Cardiac septum (tissue), 1 donor: ENCODE measurements at places on chromosomes 5 and 9.

GRCh38 chr9:34025062-34025461, 23.6 kb downstream of the UBAP2 start:
- DNase-seq: no peak

DNA sequence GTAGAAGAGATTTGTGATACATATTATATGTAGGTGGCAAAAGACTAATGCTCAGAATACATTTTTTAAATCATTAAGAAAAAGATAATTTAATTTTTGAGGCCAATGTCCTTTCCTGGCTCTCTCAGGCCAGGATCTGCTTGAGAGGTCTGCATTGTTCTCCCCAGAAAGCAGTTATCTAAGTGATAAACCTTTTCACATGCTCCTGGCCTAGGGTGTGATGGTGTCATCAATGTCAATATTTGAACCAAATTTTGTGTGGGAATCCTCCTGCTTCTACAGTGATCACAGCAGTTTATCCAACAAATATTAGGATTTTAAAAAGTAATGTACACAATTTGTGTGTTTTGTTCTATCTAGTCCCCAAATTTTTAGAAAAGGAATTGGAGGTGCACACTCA, 166.6 kb downstream of the DIRAS2 start:
- no peak for DNase-seq

DNA sequence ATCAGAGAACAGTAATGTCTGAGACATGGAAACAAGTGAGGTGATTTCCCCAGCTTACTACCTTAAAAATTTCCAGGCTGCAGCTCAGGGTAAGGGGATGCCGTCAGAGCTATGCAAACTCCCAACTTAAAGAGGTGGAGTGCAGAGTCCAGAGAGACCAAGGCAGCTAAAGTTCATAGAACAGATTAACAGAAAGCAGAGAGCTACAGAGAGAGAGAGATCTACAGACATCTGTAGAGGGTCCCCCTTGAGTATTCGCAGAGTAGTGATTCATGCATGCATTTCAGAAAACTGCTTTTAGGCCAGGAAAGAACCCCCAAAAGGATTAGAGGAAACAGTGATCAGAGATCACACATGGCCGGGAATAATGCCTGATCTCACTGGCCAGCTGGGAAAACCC, 306.2 kb upstream of the PUM3 start:
- DNase-seq: no peak

DNA sequence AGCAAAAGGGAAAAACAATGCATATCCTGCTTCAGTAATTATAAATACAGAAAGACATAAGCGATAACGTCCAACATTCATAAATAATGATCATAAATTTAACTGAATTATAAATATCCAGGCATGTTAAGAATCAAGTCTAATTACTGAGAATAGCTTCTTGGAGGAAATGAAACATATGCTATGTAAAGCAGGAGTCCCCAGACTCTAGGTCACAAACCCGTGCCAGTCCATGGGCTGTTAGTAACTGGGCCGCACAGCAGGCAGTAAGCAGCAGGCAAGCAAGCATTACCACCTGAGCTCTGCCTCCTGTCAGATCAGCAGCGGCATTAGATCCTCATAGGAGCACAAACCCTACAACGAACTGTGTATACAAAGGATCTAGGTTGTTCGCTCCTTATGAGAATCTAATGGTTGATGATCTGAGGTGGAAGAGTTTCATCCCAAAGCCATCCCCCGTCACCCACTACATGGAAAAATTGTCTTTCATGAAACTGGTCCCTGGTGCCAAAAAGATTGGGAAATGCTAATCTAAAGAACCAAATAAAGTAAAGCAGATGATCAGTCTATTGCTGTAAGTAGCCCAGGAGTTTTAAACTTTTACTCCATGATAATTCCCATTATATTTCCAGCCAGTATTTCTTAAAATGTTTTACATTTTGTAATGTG, 50.4 kb downstream of the CERT1 start:
- DNase-seq: no peak

DNA sequence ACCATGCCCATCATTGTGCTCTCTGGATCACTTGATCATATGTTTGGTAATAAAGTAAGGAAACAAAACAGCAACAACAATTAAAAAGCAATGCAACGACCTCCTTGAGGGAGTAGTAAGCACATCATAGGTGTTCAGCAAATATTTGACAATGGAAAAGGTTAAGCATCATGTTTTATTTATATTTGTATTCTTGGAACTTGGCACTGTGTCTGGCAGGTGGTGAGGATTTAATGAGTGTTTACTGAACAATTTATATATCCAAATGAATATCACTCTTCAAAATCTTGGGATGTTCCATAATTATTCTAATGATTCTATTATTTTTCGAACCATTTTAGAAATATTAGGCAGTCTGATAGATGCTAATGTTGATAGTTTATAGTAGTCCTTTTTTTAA, 6.2 kb downstream of the PIP5K1B start:
- DNase-seq: no peak

DNA sequence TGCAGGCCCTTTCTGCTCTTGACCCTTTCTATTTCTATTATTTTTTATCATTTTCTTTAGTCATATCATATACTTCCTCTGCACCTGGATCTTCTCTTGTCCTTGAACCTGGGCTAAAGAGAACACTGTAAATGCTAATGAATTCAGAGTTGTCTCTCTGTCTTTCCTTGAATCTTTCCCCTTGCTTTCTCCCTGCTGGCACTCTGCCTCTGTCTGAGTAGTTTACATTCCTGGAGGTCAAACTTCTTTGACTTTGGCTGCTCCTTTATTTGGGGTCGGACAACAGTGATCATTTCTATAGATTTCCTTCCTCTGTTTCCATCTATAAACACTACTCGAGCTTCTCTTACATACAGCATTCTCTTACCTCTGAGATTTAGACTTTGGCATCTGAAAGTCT, 47.1 kb downstream of the IZUMO3 start:
- DNase-seq: no peak

GRCh38 chr9:123028973-123029372, 4.5 kb upstream of the GPR21 start:
- no peak for DNase-seq

DNA sequence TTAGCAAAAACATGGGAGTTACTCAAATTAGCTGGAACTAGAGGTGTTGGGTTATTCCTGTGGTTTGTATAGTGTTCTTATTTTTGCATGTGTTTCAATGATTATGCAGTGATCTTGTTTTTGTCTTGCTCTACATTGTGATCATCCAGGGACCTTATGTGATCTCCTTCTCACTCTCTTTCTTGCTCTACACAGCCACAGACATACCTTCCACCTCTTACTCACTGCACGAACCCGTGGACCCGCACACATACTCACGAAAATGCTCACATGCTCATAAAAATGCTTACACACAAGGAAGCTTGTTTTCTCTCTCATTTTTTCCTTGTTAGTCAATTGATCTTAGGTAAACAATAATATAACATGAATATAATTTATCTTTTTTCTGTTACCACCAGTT, 187.1 kb downstream of the KDM4C start:
- DNase-seq: no peak

DNA sequence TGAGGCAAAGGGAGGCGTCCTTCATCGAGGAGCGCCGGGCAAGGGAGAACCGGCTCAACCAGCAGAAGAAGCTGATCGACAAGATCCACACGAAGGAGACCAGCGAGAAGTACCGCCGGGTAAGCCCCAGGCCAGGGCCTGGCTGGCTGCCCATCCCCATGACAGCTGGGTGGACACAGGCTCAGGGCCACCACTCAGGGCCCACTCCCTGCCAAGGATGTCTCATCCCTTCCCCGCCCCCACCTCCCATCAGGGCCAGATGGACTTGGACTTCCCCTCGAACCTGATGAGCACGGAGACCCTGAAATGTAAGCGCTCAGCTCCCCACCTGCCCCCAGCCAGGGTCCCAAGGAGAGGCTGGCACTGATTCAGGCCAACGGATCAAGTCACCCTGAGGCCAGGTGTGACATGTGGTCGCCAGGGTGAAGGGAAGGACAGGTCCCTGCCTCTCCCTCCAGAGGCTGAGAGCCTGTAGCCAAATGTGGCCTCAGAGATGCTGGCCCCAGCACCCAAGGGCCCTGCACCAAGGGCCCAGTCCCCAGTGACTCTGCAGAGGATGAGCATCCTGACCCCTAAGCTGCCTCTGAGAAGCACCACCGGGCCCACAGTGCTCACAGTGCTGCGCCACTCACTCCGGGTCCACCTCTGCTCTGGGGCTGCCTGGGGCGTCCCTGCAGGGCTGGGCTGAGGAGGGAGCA, 3.1 kb upstream of the RABL6 start:
- DNase-seq: no peak

DNA sequence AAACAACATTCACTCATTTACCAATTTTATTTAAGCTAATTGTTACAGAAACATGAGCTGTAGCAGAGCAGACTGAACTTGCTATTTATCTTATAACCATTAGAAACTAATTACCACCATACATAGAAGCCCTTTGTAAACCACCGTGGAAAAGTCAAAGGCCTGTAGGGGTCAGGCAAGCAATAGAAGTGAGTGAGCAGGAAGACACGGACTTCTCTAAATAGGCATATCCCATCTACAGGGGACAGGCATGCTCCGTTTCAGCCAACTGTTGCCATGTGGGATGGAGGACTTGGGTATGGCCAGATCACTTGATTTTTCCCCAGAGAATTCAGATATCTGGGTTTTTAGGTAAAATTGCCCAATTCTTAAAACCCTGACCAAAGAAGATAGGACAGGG, 44.8 kb downstream of the PRRC1 start:
- DNase-seq: no peak

- DNase-seq: no peak
Measured at GRCh38 chr5:85428426-85428934, 1043.8 kb upstream of the EDIL3 start.

GRCh38 chr5:112475747-112476365, 56.8 kb upstream of the EPB41L4A start:
- no peak for DNase-seq

DNA sequence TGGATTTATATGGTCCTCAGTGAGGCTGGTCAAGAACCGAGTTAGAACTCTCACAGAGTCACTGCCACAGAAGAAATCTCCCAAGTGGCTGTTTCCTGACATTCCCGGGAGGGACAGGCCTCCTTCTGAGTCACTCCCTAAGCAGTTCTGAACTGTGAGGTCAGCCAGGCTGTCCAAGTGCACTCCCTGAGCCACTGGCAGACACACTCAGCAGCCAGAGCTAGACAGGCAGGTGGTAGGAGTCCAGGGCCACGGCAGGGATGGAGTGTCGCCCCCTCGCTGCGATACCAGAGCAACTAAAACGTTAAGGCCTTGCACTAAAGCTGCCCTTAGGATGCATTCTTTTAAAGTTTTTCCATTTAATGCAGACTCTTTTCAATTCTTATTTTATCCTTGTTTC, 3.4 kb downstream of the IL4 start:
- no peak for DNase-seq
